AG10803 (cell line): ENCODE measurements at places on chromosomes 6 and 20.

GRCh38 chr6:165922309-165922794 lies 245.3 kb downstream of the TBXT start:
- DNase-seq, result no peak

DNA sequence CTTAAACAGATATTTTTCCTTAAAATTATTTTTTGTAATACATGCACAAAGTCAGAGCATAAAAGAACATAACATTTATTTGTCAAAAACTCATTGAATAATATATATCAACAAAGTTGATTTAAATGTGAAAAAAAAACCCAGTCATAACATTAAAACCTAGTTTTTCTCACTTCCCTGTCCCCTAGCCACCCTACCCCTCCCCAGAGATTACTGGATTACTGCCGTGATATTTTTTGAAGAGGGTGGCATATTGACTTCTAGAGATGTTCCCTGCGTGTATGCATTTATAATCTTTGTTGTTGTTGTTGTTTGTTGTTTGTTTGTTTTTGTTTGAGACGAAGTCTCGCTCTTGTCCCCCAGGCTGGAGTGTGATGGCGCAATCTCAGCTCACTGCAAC lies 52.4 kb upstream of the ARMC2 start:
- no peak for DNase-seq

DNA sequence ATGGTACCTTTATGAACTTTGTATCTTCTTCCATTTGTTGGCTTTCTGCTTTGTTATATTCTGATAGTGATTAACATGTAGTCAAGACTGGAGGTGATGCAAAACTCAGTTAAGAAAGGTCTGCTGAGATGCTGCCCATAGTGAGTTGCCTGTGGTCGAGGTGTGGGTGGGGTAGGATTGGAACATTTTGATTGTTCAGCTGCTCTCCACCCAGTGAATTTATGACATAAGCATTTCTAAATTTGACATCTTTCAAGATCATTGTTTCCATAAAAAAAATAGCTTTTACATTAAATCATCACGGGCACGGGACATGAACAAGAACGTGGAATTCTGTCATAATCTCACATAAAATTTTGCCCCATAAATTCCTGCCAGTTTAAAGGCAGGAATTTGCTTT lies 146.6 kb upstream of the POU3F2 start:
- DNase-seq, result no peak

DNA sequence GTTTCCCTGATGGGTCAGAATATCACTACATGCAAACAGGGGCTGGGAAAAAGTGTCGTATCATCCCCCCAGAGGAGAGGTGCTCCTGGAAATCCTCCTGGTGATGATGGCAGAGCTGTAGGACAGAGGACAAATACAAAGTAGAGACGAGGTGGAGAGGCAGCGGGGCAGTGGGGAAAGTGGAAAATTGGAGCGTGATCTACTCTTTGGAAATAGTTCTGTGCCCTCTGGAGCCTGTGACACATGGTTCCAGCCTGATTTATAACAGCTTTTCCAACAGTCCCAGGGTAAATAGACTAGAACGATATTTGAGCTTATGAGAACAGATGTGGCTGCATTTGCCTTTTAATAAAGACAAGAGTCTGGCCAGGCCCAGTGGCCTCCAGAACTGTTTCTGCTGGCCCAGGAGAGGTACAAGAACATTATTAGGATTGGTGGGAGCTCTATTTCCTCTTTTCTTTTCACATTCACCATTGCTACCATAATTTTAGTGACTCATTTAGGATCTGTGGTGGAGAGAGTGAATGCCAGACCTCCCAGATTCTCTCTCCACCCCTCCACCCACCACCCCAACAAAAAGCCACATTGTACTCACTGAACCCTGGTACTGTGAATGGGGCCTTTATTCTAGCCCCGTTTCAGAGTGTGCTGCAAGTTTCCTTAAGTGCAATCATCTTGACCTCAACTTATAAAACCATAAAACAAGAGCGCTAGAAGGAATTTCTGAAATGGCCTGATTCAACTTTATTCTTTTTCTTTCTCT lies 78.3 kb downstream of the BTBD3 start:
- DNase-seq, result peak; percentile 6

DNA sequence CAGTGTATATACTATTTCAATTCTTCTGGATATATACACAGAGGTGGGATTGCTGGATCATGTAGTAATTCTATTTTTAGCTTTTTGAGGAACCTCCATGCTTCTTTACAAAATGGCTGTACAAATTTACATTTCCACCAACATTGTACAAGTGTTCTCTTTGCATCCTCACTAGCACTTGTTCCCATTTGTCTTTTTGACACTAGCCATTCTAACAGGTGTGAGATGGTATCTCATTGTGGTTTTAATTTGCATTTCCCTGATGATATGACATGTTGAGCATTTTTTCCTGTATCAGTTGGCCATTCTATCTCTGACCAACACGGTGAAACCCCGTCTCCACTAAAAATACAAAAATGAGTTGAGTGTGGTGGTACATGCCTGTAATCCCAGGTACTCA lies 68.1 kb upstream of the PMEPA1 start:
- no peak for DNase-seq

GRCh38 chr6:112193117-112193516 lies 61.2 kb downstream of the LAMA4 start:
- no peak for DNase-seq

DNA sequence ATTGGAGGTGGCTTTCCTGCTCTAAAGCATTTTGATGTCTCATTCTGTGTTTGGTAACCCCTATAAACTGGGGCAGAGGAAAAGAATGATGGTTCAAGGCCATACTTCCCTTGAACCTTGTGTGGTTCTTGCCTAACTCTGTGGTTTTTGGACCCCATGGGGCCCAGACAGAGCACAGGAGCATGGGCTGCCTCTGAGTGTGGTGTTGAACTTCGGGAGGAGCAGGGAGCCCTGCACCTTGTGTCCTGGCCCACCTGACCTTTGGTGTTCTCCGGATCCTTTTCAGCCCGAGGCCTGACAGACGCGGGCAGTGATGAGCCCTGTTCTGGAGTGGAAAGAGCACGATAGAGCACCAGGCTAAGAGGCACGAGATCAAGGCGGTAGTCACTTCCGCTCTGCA lies 18.8 kb downstream of the TMEM74B start:
- no peak for DNase-seq

DNA sequence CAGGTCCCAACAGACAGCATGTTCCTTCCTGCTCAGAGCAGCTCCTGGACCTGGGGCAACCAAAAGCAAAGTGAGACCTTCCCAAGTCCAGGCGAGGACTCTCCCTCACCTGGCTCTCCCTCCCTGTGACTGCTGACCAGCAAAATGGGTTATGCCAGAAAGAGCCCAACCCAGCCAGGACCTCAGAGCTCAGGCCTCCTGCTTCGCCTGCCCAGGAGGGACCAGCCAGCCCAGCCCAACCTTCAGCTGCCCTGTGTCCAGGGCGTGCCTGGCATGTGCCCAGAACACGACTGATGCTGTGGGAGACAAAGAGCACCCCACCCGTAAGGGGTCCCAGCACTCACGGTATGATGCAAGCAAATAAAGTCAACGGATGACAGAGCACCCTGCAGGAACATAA lies 74.0 kb upstream of the CST7 start:
- no peak for DNase-seq

DNA sequence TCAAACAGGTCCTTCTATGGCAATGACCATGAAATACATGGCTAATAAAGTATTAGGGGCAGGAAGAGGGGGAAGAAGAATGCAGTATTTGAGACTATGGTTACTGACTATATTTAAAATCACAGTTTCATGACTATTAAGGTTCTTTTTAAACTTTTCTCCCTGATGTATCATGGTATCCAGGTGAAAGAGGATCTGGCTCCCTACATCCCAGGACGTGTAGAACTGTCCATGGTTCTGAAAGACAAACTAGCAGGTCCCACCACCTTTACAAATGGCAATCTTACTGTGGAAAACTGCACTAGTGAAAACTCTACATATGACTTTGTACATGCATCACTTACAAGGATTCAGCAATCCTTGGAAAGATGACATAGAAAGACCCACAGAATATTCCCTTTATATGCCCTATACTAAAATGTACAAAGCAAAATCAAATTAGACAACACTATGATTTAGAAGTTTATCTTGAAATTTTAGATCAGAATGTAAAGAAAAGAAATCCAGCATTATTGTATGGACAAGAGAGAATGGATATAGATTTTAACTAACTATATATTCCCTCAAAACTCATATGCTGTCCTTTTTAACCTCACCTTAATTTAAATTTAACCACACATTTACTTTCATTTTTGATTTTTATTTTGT lies 33.5 kb downstream of the RPP21 start:
- DNase-seq, result no peak

- no peak for DNase-seq
These were observed 71.7 kb upstream of the CEP85L start for GRCh38 chr6:118722829-118723813.

- DNase-seq, result no peak
These were observed 72.8 kb upstream of the CEP85L start for GRCh38 chr6:118724211-118724610.

DNA sequence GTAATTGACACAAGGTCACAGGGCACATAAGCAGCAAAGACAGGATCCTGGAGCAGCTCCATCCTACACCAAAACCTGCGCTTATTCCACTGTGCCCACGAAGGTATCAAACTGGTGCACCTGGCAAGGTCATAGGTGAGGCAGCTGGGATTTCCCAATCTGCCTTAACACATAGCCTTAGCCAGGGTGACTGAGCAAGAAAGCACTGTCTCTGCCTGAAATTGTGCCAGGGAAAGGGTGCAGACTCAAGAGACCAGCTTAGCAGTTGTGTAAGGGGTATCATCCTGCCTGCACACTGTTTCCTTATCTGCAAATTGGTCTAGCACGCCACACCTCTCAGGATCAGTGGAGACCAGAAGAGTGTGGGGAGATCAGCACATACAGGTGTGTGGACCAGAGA lies 82.8 kb downstream of the MAFB start:
- DNase-seq, result no peak

- DNase-seq, result no peak
These were observed 65.0 kb upstream of the MOCS1 start for GRCh38 chr6:39999006-39999867.

GRCh38 chr6:147551976-147552375 lies 43.5 kb downstream of the SAMD5 start:
- no peak for DNase-seq

- peak; percentile 39 for DNase-seq
These were observed 105.1 kb upstream of the CNKSR3 start for GRCh38 chr6:154615483-154616025.

- no peak for DNase-seq
These were observed 564.4 kb downstream of the HAO1 start for GRCh38 chr20:7375905-7376304.

DNA sequence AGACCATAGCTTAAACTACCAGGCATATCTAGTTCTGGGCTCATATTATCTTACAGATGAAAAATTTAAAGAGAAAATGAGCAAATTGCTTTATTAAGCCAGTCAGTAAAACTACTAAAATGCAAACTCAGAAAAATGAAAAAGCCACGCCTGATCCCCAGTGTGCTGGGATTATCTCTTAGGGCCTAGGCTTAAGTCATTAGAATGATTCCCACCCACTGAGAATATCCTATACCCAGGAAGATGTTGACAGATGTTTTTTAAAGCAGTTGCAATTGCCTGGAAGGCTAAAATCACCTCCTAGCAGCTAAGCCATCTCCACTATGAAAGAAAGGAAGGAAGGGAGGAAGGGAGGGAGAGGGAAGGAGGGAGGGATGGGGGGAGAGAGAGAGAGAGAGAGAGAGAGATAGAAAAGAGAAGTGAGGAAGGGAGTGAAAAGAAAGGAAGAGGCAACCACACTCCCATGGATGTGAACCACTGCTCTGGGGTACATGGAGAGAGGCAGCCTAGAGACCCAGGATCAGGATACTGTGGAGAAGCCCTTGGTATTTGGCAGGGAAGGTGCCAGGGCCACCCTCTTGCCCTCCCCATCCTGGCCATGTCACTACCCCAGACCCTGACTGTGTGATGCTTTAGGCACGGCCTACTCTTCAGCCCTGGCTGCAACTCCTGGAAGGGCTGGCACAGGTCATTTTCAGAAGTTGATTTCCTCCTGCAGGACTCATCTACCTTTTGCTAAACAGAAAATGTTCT lies 21.9 kb downstream of the NEDD9 start:
- no peak for DNase-seq

- no peak for DNase-seq
These were observed 1152.0 kb downstream of the HACE1 start for GRCh38 chr6:103707596-103708325.

DNA sequence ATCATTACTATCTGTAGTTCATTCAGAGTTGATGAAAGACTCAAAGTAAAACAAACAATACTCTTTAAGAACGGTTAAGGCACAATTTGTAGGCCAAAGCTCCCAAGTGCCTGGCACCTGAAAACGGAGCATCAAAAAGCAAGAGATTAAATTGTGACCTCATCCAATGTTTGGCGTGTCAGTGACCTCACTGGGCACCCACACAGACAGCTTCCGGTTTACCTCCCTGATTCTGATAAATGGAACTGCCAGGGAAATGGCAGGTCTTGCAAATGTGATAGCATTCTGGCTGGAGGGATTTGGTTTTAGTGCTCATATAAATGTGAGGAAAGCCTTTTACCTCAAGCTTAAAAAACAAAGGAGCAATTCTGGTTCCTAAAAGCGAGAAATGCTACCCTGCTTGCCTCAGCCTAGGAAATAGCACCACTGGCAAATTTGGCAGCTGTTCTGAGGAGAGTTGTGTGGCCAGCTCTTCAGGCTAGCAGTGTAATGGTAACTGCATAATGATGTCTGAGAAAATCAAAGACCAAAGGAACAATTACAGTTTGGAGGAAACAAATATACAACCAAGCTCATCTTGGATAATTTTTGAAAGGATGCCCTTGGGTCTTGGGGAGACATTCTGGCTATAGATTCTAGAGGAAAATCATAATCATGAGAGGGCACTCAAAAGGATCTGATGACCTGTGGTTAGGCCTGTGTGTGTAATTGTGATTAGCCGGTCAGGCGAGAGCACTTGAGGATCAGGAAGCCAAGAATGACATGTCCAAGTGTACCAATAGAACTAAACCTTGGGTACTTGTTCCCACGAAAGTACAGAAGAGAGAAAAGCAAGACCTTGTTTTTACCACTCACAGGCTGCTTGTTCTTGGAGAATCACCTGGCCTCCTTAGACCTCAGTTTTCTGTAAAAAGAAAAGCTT lies 174.3 kb downstream of the TFAP2B start:
- DNase-seq, result no peak

- DNase-seq, result no peak
These were observed 689.1 kb upstream of the EYS start for GRCh38 chr6:66396145-66396544.

DNA sequence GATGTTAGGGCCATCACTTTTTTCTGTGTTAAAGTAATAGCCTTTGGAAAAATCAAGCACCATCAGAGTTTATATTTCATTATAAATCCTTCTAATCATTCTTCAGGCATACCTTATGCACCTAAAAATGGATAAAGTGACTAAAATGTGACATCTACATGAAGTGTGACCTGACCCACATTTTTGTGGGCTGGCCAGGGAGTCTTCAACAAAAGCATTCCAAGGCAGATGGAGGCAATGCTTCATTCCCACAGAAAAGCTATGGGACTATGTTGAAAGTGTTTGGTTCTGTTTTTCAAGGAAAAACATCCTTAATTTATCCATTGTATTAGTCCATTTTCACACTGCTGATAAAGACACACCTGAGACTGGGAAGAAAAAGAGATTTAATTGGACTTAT lies 58.8 kb upstream of the LTV1 start:
- peak; percentile 37 for DNase-seq
